ENCODE measurements at places on chromosomes 6 and 20.

DNA sequence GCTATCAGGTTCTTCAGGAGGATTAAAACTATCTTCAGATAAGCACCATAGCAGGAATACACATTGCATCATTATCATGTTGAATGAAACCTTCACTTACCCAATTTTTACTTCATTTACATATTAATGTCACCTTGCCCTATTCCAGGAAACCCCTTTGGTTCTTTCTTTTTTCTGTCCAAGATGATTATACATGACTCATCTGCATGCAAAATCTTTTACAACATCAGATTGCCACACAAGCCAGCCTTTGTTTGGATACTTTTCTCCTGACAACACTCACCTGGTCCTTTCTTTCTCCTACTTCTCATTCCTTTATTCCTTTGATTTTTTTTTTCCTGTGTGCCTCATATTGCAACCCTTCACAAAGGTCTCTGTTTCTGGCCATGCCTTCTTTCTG, 200.5 kb upstream of the POU3F2 start:
- no peak for DNase-seq

DNA sequence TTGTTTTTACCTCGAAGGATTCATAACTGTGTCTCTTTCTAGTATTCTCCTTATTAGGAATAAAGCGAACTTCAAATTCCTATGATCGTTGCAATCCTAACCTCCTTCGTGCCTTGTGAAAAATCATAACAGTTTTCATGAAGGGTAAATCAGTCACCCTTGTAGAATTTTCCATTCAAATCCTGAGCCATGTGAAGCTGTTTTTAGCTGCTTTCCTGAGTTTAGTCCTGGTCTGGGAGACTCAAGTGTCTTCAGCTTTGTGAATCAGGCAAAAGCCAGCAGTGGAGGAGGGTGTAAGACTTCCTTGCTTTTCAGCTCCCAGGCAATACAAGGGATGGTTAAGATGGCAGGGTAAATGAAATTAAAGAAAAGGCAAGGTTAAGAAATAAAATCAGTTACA, 24.3 kb downstream of the GCNT2 start:
- no peak for DNase-seq

GRCh38 chr6:129598244-129599187, 111.5 kb downstream of the ARHGAP18 start:
- DNase-seq = peak; percentile 80

DNA sequence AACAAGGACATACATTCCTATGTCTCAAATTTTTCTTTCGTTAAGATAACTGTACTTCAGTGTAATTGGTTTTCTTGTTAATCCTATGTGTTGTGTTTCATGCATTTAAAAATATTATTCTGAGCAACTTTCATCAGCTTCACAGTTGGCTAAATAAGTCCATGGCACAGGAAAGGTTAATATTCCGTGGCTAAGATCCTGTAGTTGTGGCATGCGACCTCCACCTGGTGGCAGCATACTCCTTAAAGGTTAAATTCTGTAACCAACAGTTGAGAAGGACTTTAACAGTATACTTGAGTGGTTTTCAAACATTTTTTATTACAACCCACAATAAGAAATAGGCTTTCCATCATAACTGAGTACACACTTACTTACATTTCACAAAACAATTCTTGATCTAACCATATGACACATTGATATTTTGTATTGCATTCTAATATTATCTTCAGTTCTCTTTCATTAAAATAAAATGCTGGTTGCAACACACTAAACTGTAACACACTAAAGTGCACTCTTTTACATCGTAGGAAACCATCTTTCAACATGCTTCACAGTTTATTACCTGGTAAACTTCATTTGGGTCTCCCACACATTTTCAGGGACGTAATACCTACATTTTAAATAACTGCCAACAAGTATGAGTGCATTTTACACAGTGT, 118.3 kb downstream of the SLX4IP start:
- peak; percentile 77 for DNase-seq

DNA sequence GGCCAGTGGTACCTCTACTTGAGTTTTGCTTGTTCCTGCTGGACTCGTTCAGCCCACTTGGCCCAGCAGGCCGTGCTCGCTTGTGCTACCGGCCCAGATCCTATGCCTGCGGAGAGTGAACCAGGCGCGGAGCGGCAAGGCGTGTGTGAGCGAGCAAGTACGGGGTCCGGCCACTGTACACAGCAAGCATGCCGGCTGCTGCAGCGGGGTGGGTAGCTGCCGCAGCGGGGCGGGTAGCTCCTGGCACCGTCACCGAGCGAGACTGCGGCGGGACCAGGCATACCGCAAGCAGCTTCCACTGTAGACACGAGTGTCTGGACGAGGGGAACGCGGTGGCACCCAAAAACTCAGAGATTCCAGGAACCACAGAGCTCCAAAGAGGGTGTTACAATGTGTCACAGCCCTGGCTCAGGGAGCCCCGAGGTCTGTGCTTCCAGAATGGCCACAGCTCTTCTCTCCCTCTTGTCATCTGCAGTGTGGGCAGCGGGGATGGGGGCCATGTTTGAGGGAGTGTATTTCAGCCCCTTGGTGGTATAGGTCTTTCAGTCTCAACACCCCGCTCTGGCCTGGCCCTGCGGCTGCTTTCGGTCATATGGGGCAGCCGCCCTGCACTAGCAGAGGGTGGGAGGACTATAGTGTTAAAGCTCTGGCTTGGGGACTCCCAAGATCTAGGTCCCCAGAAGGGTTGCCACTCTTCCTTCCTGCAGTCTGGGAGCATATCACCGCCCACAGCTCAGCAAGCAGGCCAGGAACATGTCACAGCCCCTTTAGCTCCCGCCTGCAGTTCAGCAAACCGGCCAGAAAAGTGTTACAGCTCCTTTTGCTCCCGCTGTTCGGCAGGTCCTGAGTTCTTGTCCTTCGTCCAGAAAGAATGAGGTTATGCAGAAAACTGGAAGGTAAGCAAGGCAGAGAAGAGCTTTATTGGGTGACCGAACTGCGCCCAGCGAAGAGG, 6.1 kb upstream of the RWDD1 start:
- DNase-seq = no peak

GRCh38 chr6:119128252-119128912, 49.9 kb upstream of the FAM184A start:
- DNase-seq = peak; percentile 68

DNA sequence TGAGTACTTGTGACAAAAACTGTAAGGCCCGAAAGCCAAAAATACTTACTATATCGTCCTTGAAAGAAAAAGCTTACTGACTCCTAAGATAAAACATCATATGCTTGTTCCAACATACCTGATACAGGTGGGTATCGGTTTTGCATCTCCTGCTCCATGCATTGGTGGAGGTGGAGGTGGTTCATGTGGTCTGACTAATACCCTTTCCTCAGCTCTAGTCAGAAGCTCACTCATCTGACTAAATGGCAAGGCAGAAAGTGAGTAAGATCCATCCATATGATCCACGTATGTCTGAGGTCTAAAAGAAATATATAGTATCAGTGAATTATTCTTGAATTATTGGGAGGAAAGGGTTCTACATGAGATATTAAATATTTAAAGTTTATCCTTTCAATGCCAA, 76.2 kb downstream of the WASF1 start:
- no peak for DNase-seq

DNA sequence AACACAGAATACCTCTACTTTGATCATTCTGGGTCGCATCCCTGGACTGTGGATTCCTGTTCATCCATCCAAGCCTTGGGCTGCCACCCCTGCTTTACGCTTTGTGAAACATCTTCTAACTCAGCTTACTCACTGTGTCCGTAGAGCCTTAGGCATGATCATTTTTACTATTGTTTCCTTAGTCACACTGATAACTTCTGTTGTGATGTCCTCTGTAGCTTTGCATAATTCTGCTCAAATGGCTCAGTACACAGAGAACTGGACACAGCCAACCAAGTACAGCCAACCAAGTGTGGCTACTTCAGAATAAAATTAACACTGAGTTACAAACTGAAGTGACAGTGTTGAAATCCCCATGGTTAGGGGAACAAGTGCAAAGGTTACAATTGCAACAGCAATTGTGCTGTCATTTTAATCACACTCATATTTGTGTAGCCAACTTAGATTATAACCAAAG, 8.6 kb upstream of the FKBP1A start:
- no peak for DNase-seq

- DNase-seq = no peak
These were observed 42.3 kb upstream of the OCSTAMP start for GRCh38 chr20:46592580-46593362.

GRCh38 chr20:10411673-10412072, 22.3 kb downstream of the MKKS start:
- DNase-seq = no peak

DNA sequence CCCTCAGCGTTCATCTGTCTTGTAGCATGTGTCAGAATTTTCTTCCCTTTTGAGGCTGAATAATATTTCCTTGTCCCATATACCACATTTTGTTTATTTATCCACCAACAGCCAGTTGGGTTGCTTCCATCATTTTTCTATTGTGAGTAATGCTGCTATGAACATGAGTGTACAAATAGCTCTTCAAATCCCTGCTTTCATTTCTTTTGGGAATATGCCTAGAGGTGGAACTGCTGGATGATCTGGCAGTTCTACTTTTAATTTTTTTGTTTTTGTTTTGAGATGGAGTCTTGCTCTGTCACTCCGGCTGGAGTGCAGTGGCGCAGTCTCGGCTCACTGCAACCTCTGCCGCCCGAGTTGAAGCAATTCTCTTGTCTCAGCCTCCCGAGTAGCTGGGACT, 64.7 kb downstream of the SASH1 start:
- DNase-seq = peak; percentile 88

DNA sequence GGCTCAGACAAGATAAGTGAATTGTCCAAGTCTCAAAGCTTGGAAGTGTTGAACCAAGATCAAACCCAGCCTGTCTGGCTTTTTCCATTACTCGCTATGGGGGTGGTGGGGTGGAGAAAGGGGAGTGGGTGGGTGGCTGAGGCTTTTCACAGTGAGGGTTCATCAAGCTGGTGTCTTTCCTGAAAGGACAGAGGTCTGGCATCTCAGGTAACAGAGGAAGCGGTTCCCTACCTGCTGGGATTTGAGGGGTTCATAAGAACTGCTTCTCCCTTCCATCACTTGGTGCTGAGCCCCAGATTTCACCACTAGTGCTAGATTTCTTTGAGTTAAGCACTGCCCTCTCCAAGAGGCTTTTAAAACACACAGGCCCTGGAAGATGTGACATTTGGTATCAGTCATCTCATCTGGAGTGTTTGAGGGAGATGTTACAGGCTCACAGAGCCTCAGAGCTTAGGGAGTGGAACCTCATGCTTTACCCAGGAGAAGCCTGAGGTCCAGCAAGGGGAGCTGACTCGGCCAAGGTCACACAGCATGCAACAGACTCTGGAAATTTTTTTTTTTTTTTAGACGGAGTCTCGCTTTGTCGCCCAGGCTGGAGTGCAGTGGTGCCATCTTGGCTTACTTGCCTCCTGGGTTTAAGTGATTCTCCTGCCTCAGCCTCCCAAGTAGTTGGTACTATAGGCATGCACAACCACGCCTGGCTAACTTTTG, 6.0 kb upstream of the VEGFA start:
- no peak for DNase-seq

DNA sequence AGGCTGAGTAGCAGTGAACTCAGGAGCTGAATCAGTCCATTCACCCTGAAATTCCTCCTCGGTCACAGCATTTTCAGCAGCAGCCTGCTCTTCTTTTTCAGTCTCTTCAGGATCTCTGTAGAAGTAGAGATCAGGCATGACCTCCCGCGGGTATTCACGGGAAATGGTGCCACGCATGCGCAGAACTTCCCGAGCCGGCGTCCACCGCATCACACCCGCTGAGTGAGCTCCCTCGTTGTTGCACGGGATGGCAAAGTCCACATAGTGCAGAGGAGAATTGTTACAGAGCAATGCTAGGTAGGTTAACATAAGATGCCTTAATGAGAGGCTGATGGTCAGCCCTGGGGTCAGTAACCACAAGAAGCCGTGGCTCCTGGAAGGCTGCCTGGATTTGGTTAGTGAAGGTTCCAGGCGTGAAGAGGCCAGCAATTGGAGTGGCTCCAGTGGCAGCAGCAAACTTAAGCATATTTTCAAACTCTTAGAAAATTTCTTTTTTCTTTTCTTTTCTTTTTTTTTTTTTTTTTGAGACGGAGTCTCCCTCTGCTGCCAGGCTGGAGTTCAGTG, 113.5 kb upstream of the HDAC2 start:
- DNase-seq = no peak

DNA sequence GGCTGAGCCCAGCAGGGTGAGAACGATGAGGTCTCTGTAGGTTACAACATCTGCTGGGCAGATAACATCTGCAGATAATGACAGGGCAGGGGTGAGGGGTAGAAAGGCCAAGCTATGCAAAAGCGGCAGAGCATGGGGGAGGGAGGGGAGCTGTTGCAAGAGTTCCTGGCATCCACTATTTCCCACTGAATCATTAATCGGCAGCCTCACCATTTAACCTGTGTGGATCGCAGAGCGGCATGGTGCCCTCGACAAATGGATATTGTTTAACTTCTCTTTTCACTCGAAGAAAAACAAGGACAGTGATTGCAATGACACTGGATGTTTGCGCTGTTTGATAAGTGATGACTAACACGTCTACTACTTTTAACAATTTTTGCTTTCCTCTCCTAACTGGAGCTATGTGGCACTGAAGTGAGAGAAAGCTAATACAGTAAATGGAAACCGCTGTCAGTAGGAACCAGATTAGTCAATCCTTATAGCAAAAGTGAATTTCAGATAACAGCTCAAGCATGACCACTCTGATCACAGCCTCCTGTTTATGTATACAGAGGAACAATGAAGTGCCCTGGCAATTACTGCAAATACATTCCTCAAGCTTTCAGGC, 381.5 kb downstream of the TFAP2A start:
- DNase-seq = no peak

DNA sequence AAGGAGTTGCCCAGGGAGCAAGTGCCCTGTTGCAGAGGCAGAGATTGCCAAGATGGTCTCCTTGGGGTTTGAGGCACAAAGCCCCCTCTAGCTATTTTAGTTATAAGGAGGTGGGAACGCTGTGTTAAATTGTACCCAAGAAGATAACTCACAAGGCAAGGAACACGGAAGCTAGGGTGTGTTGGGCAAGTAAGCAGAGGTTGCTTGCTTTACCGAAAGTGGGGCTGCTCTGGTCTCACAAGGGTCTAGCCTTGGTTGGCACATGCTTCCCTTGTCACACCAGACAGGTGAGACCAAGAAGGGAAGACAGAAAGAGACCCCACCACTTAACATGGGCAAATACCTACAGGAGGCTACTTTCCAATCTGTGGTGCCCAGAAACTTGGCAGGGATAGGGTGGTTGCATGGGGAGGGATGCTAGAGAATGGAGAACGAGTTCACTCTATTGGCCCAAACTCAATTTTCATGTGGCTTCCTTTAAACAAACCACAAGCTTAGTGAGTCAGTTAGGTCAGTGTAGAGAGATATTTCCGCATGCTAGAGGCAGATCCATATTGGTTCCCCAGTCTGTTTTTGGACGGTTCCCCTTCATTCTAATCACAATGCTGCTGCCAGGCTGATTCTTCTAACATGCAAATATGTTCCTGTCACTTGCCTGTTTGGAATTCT, 42.4 kb downstream of the PLAGL1 start:
- DNase-seq = no peak

All from mesenchymal stem cell (in vitro differentiated cells and primary cell).